ENCODE measurements at places on chromosomes 16 and 17. TPM values are rescaled to one million over a fixed set of nuclear protein-coding genes. Genes with fewer than 3 reads are reported as not detected.

ADAP2 gene
- not detected for total RNA-seq

GRCh38 chr16:57539072-57539796, 2.9 kb upstream of the CCDC102A start:
- DNase-seq, result no peak

GRCh38 chr17:69503711-69504110, 89.2 kb downstream of the MAP2K6 start:
- DNase-seq, result no peak

GRCh38 chr16:749010-749409, 8.2 kb upstream of the CIAO3 start:
- DNase-seq, result no peak

DNA sequence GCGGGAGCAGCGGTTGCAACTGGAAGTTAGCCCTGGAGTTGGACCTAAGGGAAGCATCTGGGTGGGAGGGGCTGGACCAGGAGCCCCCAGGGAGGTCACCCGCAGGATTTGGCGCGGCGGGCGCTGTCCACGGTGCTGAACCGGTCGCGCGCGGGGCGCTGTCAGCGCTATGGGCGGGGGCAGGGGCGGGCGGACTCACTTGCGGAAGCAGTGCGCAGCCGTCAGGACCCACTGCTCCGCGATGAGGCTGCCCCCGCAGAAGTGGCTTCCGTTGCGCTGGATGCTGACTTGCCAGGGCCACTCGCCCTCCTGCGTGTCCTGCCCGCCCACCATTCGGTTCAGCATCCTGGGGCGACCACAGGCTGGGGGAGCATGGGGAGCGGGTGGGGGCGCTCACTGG, 4.5 kb downstream of the PRSS27 start:
- peak; percentile 42 for DNase-seq

DNA sequence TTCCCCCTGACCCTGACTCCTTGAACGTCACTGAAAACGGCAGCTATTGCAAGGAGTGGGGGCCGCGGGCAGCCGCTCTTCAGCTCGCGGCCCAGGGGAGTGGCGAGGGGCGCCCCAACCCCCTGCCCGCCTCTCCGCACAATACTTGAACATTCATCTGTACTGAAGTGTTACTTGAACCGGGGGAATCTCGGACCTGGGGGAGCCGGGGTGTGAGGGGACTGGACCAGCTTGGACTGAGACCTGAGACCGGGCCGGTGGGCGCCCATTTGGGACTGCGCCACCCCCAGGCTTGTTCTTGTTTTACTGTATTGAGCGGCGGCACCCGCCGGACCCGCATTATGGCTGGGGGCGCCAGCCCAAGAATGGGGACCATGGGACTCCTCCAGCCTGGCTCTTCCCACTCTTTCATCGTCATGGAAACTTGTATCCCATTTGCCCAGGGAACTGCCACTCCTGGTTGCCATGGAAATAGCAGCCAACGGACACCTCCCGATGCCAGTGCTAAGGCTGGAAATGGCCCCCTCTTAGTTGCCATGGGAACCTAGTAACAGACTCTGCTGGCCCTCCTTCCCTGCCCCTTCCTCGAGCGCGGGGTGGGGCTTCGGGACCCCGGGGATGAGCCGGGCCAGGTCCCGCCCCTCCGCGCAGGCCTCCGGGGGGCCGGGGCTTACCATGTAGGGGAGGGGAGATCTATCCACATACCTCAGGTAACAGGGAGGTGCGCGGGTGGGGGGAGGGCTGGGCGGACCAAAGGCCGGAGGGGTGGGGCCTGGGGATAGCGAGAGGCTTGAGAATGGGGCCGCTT, 805 bp upstream of the ORAI3 start:
- DNase-seq, result peak; percentile 96

HOXB3 gene
- total RNA-seq, result 7.9 TPM

- no peak for DNase-seq
These were observed 50.6 kb downstream of the MARF1 start for GRCh38 chr16:15592324-15592723.

Measured in RPMI7951 (cell line).